ENCODE measurements at places on chromosomes 7 and 10.
A peak's percentile ranks its signal among the peaks of the same experiment; 100 is the strongest.

DNA sequence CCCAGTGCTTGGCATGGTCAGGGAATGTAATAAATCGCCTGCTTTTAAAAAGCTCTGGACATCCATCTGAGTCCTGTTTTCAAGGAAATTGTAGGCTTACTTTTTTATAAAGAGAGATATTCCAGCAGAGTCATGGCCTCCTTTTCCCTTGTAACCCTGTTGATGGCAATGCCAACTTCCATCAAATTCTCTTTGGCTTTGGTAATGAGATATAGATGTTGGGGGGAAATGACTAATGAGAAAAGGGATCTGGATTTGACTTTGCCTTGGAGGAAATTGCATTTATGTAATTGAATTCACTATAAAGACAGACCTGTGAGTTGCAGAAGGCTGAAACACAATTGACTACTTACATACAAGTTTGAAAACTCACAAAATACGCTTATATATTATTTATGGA is 347.5 kb downstream of the GPR158 start:
- no peak for DNase-seq

DNA sequence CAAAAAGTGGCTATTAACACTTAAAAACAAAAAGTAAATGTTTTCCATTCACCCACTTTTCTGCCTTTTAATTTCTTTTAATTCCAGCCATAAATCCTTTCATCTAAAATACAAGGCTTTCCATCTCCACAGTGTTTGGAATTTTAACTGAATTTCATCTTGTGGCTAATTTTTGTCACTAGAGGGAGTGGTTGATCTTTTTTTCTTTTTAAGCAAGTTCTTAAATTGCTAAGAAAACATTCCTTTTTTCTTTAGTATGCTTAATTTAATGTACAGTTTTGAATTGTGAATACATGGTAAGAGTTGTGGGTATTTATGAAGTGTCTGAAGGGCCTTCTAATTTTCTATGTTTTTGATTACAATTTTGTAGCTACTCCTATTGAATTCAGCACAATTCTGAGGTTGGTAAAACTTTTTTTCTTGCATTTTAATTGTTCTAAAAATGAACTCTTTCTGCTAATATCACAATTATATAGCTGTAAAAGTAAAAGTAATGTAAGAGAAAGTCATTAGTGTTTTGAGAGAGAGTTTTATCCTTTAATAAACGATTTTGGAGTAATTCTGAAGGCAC is 54.9 kb upstream of the ANK3 start:
- no peak for DNase-seq

GRCh38 chr7:96021568-96021967 is 249.2 kb downstream of the DYNC1I1 start:
- DNase-seq, result no peak

GRCh38 chr10:83458611-83459010 is 680.7 kb upstream of the GHITM start:
- no peak for DNase-seq

- no peak for DNase-seq
Measured at GRCh38 chr10:131396121-131397050, 84.9 kb upstream of the TCERG1L start.

DNA sequence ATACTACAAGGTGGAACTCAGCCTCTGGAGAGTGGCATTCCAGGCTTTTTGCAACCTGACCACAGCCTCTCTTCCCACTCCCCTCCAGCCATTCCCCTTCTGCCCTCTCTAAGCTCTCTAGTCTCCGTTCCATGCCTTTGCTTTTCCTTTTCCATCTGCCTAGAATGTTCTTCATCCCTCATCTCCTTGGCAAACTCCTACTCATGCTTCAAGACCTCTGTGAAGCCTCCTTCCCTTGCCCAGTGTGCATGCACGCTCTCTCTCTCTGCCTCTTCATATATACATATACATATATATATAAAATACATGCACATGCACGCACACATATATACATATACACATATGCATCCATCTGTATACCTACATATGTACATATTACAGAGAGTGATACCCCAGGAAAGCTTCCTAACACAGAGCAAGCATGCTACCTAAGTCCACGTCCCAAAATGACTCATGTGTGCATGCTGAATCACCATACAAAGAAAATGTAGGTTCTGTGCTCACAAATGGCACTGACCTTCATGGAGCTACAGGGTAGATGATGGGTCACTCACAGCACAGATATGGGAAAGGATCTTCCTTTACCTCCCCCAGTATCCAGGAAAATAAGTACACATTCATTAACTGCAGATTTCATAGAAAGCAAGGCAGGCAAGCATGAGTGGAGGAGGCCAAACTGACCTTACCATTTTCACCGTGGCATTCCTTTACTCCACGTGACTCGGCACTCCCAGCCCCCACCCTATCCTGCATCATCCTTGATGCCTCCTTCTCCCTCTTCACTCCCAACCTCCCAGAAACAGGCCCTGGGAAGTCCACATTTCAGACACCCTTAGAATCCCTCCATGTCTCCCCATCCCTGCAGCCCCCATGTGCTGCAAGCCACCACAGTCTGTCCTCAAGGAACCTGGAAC is 238.4 kb upstream of the ZMIZ1 start:
- no peak for DNase-seq

DNA sequence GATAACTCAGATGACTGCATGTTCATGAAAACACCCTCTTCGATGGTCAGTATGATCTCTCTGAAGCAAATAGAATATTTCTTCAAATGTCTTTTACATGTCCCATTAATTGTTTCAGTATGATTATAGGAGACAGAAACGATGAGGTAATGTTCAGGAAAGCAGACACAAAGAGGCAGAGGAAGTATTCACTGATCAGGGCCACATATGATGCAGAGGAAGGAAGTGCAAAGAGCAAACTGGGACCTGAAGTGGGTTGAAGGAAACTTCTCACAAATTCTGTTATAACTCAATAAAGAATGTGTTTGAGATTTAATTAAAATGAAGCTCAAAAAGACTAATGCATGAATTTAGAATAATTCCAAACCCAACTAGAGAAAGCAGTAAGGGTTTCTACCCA is 70.5 kb downstream of the TES start:
- DNase-seq, result no peak

GRCh38 chr10:91682912-91683311 is 50.0 kb upstream of the PPP1R3C start:
- DNase-seq, result no peak

DNA sequence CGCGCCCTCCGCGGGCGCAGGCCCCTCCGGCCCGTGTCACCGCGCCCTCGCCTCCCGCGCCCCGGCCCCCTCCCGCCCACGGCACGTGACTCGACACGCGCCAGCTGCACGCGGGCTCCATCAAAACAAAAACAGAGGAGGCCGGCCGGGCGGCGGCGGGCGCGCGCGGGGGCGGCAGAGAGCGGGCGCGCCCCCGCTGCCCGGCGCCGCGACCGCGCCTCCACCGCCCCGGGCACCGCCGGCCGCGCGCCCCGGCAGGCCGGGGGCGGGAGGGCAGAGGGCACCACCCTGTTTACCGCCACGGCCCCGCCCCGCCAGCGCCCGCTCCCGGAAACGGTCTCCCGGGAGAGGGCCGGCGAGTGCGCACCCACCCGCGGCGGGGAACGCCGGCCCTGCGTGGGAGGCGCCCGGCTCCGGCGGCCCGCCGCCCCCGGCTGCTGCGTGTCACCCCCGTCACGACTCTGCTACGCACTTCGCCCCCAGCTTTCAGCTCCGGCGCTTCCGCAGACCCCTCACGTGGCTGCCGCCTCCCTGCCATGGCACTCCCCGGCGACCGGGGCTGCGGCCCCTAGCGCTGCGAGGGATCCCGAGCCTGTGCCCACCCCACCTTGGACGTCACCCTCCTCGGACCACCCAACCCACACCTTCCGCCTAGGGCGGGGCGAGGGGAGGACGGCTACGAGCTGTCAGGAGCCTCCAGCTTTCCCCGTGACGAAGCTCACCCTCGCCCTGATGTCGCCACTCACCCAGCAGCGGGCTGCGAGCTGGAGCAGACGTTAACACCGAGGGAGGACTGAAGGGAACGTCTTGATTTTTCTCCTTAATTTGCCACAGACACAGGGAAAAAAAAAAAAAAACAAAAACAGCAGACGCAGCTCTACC is 221.6 kb upstream of the MKLN1 start:
- peak; percentile 70 for DNase-seq

All from stimulated activated CD8-positive, alpha-beta memory T cell treated with anti-CD3 and anti-CD28 coated beads, Interleukin-2, amount 100 ng/mL, for 48 hours (primary cell).